ENCODE measurements at places on chromosomes 1 and 21.
A peak's percentile ranks its signal among the peaks of the same experiment; 100 is the strongest.

DNA sequence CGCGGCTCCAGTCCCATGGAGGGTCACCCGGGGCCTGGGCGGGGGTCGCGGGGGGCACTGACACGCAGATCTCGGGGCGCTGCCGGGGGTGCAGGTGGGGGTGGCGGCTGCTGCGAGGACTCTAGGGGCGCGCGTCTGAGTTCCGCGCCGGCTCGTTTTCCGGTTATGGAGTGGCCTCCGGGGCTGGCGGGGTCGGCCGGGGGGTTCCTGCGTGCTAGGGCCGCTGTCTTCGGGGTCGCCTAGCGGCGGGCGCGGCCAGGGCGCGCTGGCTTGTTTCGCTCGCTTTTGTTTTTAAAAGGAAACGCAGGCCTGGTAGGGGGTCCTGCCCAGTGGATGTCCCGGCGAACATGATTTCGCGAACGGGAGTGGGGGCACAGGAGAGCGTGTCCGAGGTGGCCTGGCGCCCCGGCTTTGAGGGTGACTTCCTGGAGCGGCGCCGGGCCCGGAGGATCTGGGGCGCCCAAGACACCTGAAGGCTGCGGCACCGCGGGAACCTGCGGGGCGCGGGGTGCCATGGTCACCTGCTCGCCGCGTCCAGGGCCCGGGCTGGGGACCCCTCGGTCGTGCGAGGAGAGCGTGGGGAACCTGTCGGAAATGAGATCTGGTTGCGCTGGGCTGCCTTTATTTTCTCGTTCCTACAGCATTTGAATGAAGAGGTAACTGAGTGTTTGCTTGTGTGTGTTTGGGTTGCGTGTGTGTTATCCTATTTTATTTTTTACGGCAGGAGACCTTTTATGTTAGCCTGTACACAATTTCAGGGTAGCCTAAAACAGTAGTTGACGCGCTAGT is 618 bp downstream of the ETS2 start:
- DNase-seq, result peak; percentile 24

DNA sequence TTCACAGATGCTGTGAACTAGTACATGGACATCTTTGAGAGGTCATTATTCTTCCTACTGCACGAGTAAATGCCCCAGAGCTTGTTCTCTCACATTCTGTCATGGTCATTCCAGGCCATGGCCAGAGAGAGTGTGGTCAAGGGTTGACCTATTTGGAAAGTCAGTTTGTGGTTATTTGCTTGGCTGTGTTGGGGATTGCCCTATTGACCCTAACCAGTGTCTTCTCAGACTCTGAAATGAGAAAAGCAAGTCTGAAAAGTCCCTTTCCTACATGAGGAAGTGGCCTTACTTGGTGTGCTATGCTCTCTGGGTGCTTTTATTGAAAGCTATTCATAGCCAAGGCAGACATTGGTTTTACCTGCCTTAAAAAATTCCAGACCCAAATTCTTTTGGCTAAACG is 26.6 kb downstream of the CLIC6 start:
- no peak for DNase-seq

- DNase-seq, result peak; percentile 31
These were observed 844 bp downstream of the NIBAN1 start for GRCh38 chr1:184973272-184974055.

DNA sequence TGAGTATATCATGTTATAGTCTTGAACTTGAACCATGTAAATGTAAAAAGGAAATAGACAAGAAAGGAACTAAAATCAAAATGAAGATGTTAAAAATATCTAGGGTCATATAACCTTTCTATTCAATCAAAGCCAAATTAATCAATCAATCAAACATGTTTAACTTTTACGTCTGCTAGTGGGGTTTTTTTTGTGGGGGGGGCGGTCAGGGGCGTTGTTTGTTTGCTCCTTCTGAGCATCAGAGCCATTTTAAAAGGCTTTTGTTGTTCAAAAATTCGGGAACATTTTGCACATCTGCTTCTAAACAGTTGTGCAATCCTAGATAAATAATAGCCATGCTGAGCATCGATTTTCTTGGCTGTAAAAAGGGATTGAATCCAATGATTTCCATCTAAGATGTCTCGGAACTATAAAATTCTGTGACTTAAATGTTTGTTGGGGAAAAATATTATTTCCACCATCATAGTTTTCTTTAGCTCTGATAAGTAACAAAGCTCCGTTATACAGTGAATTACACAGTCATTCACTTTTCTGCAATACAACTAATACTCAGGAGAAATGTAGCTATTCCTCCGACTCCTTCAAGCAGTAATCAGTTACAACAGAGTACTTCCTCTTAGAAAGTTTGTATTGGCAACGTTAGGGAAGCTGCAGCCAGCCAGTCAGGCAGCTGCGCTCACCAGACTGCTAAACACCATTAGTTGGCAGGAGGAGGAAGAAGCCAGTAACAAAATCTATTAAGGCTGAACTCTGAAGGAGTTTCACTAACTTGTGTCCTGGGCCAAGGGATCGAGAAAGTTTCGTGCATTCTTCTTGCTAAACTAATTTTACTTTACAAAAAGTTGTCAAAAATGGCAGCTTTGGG is 2.2 kb downstream of the SPATA6 start:
- no peak for DNase-seq

- DNase-seq, result no peak
These were observed 156.9 kb upstream of the DPYD start for GRCh38 chr1:98077691-98078090.

GRCh38 chr1:116574581-116575291 is 3.9 kb upstream of the CD58 start:
- peak; percentile 33 for DNase-seq

- no peak for DNase-seq
These were observed 11.7 kb downstream of the PPIH start for GRCh38 chr1:42669936-42670335.

- DNase-seq, result no peak
These were observed 35.0 kb upstream of the FAM89A start for GRCh38 chr1:231075020-231075419.

DNA sequence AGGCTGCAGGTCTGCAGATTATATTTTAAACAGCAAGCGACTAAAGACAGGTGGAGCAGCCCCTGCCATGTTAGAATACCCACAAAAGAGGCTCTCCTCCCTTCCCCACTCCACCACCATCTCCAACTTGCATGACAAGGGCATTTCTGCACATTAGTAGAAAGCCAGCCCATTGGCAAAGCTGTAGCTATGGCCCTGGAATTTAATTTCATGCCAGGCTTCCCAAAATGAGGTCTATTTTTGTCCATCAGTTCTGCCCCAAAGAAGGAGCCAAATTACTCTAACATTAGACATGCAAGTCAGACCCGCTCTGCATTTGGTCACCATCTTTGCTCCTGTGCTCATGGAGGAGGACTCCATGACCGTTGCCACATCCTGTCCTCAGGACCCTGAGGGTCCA is 115.2 kb downstream of the LAMC2 start:
- no peak for DNase-seq

DNA sequence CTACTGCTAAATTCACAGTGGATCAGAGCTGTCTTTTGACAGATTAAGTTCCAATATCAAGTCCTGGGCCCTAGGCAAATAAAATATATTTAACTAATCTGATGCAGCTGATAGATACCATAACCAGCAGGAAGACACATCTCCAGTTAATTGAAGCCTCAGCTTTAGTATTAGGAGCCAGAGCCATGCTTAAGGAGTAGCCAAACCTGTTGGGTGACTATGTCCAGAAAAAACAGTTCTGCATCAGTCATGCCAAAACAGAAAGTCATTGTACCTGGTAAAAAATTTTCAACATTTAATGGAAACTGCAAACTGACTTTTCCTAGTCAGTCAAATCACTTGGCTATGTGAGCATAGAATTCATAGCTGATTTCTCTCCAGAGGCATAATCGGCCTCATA is 200.5 kb upstream of the RUNX1 start:
- DNase-seq, result no peak

DNA sequence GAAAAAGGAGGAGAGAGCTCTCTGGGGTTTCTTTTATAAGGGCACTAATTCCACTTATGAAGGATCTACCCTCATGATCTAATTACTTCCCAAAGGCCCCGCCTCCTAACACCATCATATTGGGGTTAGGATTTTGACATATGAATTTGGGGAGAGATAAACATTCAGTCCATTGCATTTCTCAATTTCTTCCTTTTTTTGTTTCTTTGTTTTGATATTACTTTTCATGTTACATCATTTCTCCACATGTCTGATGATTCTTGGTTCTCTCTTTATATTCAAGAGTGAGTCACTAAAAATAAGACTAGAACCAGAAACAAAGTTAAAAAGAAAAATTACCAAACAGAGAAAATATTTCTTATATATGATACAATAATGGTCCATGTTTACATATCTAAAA is 63.2 kb upstream of the DUSP10 start:
- DNase-seq, result no peak

DNA sequence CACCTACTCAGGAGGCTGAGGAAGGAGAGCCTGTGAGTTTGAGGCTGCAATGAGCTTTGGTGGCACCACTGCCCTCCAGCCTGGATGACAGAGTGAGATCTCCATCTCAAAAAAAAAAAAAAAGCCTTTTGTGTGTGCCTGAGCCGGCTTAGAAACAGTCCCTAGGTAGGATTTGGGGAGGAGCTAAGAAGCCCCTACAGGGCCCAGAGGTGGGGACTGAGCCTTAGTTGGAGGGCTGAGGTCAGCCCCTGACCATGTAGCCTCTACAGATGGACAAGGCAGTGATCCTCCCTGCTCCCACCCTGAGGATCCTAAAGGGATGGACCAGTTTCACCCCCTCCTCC is 2.5 kb downstream of the ADAMTSL4 start:
- DNase-seq, result no peak
